ENCODE measurements at places on chromosomes 2 and 18.

- DNase-seq: no peak
Measured at GRCh38 chr2:51723691-51724090, 691.8 kb upstream of the NRXN1 start.

DNA sequence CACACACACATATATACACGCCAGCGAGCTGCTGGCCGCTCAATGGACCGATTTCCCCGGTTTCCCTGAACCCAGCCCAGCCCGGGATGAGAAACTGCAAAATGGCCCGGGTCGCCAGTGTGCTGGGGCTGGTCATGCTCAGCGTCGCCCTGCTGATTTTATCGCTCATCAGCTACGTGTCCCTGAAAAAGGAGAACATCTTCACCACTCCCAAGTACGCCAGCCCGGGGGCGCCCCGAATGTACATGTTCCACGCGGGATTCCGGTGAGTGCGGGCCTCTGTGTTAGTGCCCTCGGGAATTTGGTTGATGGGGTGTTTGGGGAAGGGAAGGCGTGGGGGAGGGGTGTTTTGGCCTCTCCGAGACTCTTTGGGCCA lies 392 bp downstream of the ST8SIA3 start:
- no peak for DNase-seq

DNA sequence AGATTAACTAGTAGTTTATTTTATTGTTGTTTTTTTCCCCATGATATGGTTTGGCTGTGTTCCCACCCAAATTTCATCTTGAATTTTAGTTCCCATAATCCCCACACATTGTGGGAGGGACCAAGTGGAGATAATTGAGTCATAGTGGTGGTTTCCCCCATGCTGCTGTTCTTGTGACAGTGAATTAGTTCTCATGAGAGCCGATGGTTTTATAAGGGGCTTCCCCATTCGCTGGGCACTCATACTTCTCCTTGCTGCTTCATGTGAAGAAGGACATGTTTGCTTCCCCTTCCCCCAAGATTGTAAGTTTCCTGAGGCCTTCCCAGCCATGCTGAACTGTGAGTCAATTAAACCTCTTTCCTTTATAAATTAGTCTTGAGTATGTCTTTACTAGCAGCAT lies 36.5 kb downstream of the GALNT14 start:
- DNase-seq: no peak

DNA sequence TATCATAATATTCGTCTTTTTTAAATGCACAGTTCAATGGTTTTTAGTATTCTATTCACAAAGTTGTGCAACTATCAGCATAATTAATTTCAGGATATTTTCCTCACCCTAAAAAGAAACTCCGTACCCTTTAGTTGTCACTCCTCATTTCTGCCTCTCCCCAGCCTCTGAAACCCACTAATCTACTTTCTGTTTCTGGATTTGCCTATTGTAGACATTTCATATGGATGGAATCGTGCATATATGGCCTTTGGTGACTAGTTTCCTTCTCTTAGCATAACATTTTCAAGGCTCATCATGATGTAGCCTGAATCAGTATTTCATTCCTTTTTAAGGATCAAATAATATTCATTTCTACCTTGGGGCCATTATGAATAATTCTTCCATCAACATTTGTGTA lies 18.5 kb downstream of the NEURL3 start:
- DNase-seq: no peak

DNA sequence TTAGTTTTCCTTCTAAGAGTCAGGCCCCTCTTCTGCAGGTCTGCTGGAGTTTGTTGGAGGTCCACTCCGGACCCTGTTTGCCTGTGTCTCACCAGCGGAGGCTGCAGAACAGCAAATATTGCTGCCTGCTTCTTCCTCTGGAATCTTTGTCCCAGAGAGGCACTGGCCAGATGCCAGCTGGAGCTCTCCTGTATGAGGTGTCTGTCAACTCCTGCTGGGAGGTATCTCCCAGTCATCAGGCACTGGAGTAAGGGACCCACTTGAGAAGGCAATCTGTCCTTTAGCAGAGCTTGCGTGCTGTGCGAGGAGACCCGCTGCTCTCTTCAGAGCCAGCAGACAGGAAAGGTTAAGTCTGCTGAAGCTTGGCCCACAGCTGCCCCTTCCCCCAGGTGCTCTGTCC lies 4.8 kb downstream of the REG1B start:
- DNase-seq: no peak

DNA sequence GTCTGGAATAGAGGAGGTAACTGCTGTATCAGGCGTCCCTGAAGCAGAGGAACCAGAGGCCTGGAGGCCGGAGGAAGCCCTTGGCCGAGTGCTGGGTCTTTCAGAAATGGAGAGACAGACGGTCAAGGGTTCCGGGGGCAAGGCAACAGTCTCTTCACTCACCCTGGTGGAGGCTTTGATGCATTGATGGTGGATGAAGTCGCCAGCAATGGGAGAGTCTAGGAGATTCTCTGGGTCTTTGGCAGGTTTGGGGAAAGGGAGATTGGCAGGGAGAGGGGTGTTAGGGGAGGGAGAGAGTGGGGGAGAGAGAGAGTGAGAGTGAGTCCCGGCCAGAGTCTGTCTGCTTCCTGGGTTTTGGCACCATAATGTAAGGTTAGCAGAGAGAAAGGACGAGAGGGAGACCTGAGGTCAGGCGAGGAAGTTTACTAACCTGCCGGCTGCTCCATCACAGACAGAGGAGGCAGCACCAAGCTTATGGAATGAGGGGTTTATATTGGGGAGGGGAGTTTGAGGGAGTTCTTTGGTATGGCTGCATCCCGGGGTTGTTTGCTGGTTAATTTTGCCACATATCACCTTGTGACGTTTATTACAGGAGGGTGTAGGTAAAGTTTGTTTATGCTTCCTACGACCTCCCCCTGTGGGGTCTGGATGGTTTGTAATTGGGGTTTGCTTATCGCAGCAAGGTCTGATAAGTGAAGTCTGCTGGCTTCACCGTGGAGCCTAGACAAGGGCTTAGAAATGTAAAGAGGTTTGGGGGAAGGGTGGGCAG lies 19.6 kb downstream of the COMMD1 start:
- DNase-seq: no peak

GRCh38 chr2:191081411-191082155 lies 67.6 kb upstream of the STAT1 start:
- no peak for DNase-seq

Measured in SHP77 treated with DMSO at 0.1 percent for 48 hours (cell line).